ENCODE measurements at places on chromosomes 13 and 19.

GRCh38 chr19:44212866-44213346, 574 bp downstream of the ZNF227 start:
- DNase-seq, result no peak

DNA sequence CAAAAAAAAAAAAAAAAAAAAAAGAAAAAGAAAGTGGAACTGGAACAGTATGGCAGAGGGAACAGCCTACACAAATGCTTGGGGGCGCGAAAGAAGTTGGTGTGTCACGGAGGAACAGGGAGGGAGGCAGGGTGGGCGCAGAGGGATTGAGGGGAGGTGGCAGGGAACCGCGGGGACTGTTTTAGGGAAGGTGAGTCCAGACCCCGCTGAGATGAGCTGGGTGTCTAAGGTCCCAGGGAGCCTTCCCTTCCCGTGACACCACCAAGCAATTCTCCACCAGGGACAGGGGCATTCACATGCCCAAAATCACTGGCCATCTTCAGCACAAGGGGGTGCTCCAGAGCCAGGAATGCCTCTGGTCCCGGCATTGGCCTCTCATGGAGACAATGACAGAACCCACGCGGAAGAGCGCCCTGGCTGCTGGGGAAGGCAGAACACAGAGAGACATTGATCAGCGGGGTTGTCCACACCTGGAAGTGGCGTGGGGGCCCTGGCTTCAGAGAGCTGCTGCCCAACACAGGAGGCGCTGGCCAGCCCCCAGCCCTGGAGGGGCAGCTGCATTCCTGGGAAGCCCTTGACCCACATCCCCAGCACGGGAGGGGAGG, 6.9 kb downstream of the PEAK3 start:
- DNase-seq, result peak; percentile 40

DNA sequence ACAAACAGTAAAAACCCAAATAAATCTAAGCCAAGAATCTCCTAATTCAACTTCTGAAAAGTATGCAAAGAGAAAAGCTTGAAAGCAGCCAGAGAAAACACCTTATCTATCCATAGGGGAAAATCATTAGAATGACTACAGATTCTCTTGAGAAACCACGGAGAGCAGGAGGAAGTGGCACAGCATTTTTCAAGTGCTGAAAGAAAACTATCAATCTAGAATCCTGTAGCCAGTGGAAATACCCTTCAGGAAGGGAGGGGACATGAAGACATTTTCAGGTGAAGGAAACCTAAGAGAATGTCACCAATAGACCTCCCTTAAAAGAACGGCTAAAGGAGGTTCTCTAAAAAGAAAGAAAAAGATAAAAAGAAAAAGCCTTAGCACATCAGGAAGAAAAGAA, 66.2 kb upstream of the XPO4 start:
- DNase-seq, result no peak

- no peak for DNase-seq
These were observed 34.7 kb upstream of the RANBP3 start for GRCh38 chr19:6012426-6013170.

- peak; percentile 27 for DNase-seq
These were observed 616 bp downstream of the HNRNPUL1 start for GRCh38 chr19:41264581-41265394.

- no peak for DNase-seq
These were observed 915.3 kb downstream of the UQCRFS1 start for GRCh38 chr19:28297586-28298157.

DNA sequence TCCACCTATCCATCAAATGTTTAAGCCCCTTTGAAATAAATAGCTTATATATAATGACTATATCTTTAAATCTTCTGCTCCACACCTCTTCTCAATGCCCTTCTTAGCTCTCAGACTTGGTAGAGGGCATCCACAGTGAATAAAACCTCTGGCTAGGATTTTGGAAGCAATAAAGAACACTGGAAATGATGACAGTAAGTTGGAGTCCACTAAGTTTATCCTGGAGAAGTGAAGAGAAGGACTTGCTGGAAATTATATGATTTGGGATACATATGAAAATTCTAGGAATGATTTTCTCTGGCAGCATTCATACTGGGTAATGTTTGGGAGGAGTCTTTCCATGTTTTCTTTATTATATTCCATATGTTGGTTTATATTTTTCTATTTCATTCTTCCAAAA, 133.5 kb upstream of the KL start:
- no peak for DNase-seq

DNA sequence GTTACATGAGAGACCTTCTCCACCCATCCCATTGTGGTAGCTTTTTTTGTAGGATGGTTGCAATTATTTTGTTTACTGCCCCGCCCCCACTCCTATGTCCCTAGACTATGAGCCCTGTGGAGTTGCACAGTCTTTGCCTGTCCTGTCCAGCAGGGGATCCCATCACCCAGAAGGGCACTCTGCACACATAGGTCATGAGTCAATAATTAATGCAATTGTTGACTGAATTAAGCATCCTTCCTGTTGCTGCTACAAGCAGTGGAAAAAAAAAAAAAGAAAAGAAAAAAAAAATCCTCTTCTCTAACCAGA, 14.2 kb downstream of the C19orf81 start:
- no peak for DNase-seq

DNA sequence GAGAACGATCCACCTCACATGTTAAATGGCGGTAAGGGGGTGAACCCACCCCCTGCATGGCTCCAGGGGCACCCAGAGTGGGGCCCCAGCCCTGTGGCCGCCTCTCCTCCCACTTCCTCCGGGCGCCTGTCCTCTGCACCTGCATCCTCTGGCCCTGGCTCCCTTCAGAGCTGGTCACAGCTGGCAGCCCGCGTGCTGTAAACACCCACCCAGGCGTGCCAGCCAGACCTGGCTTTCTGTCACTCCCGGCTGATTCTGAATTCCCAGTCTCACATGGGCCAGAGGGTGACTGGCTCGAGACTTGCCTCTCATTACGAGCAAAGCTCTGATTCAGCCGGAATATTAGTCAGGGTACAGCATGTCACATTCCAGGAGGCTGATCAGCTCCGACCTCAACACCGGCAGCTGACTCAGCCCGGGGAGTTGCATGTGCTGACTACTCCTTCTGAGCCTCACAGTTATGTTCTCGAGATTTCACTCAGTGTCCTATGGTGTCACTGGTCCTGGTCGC, 75.1 kb downstream of the GNG7 start:
- peak; percentile 46 for DNase-seq

DNA sequence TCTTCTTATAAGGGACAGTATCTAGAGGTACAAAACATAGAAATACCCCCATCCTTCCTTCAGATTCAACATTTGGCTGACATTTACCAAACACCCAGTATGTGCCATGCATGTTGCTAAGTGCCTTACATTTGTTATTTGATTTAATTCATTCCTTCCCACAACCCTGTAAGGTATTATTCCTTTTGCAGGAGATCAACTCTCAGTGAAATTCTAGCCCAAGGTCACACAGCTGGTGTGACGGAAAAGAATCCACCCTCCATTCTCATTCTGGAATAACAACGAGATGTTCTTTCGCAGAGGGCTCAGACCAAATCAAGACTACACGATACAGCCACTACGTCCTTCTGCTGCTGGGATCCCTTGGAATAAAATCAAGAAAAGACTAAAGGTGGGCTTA, 67.8 kb downstream of the C13orf42 start:
- no peak for DNase-seq

DNA sequence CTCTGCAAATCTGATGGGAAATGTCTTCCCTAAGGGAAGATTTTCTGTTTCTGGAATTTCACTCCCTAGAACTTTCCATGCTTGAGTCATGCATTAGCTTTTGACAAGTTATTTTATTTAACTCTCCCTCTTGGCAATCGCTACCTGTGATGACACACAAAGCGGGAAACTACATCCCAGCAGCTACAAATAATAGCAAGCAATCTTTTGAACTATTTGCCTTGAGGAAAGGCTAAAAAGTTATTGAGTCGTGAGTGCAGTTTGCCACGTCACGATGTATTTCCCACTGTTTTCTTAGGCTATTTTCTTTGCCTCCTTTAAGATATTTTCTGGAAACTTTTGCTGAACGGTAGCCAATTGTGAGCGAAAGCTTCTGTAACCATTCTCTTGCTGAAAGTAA, 353.3 kb upstream of the HTR2A start:
- no peak for DNase-seq

DNA sequence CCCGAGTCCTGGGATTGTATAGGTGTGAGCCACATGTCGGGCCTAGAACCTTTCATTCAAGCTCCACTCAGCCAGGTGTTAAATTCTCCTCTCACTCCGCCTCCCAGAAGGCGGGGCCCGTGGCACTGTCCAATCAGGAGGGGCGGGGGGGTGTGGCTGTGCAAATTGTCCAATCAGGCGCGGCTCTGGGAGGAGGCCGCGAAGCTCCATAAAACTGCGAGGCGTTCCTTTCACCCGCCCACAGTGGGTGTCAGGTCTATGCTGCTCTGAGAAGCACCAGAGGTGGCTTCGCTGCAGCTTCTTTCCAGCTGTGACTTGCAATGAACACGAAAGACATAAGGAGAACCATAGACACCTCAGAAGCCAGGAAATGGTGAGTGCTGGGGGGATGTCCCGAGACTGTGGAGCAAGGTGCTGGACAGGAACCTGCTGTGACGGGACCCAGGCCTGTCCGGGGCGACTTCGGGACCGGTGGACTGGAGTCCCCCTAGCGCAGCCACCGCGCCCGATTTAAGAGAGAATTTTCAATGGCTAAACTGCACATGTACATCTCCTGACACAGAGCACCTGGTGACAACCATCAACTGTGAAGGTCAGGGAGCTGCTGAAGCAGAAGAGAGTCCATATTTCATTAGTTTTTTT, 3.0 kb upstream of the ZNF136 start:
- DNase-seq, result no peak

- no peak for DNase-seq
These were observed 583 bp upstream of the LDLR start for GRCh38 chr19:11088506-11089253.

GRCh38 chr19:3832001-3832400, 36.8 kb downstream of the ZFR2 start:
- no peak for DNase-seq

- no peak for DNase-seq
These were observed 43.9 kb upstream of the FRY start for GRCh38 chr13:31987535-31988170.

DNA sequence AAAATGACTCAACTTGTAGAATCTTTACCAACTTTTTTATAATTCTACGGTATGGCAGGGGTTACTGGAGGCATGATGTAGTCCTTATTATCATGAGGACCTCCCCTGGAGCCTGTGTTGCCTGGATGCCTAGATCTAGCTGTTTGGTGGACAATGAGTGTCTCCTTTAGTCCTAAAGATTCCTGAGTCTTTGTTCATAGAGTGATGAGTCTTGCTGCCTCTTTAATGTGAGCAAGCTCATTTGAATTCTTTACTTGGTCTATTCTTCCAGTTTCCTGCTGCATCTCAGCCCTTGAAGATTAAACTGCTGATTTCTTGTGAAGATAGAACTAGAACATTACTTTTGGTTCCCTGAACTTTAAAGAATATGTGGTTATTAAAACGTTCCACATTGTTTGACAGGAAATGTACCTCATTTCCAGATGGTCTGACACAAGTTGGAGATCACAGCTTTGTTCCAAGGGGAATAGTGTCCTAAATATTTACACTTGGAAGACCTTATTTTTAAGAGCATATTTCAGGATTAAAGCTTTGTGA, 51.9 kb downstream of the SLAIN1 start:
- no peak for DNase-seq

DNA sequence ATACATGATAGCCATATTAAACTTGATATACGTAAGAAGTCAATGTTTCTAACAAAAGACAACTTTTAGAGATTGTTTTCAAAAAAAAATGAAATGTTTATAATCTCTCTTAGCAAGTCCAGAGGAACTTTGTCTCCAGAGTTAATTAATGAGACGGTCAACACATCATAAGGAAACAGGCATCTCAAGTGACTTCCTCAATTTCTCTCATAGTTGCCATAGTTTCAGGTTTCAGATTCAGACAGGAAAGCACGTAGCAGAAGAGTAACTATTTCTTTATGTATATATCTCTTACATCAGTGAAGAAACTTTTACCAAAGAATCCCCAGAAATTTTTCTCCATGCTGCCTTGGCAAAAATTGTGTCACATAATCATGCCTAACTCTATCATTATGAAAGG, 159.6 kb upstream of the ATXN8OS start:
- no peak for DNase-seq

DNA sequence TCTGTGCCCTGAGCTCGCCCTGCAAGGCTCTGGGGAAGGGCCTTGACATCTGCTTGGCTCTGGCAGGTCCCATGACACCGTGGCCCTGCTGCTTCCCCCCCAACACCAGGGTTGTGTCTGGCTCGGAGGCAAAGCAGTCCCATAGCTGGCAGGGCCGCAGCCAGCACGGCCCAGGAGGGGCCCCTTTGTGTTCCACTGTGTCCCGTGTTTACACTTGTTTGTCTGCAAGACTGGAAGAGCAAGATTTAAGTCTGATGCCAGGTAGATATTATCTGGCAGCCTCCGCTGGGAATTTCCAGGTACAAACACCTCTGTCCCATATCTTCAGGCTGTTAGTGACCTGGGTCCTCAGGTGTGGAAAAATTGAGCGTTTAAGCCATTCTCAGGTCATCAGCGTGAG, 44.3 kb downstream of the MCF2L start:
- DNase-seq, result no peak

DNA sequence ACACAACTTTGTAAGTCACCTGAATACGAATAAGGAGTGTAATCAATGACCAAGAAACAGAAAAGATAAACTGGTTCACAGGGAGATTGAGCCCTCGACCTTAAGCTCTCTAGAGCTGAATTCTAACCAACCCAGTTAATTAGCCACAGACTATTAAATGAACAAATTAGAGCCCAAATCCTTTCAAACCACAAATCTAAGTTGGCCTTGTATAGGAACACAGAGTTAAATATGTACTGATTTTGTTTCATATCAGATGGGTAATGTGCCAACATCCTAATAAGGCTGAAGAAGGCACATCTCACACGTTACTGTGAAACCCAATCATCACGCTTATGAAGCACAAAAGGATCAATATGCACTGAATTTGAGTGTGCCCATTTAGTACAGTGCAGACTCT, 156.1 kb downstream of the LHFPL6 start:
- no peak for DNase-seq

- DNase-seq, result no peak
These were observed 140.8 kb upstream of the SERP2 start for GRCh38 chr13:44232774-44233173.

GRCh38 chr13:113456116-113456702, 2.9 kb upstream of the ADPRHL1 start:
- DNase-seq, result no peak

DNA sequence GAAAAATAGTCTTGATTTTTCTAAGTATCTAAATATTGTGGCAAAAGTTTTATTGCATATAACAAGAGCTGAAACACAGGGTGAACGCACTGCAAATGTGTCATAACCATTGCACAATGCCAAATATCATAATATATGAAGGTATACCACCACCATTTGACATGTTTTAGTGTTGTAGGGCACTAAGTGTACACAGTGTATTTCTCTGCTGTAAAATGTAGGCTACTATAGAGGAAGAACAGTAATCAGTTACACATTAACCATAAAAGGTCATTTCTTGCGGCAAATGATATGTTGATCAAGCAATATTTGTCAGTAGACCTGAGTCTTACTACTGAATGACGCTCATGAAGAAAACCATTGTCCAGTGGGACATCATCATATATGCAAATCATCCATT, 18.3 kb upstream of the KLF5 start:
- no peak for DNase-seq

All from CD4-positive, alpha-beta T cell treated with Interleukin-15 for 4 hours (primary cell).